ENCODE measurements at places on chromosomes 12 and 14.

DNA sequence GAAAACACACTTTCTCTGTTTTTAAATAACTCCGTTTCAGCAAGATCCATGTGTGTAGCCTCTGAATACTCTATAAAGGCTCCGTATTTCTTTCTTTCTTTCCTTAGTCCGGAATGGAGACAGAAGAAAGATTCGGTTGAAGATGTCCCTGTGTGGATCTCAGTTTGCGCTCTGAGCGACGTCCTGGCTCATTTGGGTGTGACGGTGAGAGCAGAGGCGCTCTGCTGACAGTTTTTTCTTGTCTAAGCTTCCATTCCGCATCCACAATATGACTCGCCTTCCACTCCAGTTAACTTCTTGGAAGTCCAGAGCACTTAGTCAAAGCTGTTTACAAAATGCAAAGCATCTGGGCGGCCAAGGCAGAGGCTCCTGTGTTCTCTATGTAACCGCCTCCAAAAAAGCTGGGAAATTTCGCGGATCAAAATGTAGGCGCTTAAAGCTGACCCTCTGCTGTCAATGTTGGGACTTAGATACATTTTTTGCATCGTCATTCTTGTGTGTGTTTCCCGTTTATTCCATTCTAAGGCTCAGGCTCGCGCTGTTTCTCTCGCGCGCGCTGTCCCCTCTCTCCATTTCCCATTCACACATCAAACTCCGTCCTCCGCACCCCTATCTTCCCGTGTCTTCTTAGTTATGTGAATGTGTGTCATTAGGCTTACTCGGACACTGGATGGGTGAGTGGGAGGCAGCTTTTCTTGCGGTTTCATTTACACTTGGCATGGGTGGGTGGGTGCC, 880 bp upstream of the FLRT2 start:
- no peak for DNase-seq

GRCh38 chr14:73814153-73814552, 37.5 kb upstream of the PTGR2 start:
- DNase-seq: no peak

GRCh38 chr14:22429546-22430294, 159.3 kb downstream of the DAD1 start:
- no peak for DNase-seq

- no peak for DNase-seq
These were observed 2.6 kb downstream of the C12orf43 start for GRCh38 chr12:121013715-121014114.

DNA sequence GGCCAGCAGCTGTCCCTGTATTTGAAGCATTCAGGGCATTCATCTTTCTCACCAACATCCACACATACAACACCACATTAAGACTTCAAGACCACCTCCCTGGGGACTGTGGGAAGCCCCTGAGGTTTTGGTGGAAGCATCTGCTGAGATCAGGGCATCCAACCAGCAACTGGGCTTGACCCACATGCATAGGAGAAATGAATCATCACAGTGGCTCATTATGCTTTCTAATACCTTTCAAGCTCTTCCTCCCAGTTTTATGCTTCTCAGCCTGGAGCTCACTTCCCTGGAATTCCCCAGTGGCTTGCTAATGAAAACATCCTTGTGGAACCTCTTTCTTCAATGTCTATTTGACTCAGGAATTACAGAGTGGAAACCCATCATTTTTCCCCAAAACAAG, 21.4 kb upstream of the CMKLR1 start:
- no peak for DNase-seq

Data from NCI-H187 treated with DMSO at 0.1 percent for 48 hours (cell line).